ENCODE measurements at places on chromosomes 16 and 17.

DNA sequence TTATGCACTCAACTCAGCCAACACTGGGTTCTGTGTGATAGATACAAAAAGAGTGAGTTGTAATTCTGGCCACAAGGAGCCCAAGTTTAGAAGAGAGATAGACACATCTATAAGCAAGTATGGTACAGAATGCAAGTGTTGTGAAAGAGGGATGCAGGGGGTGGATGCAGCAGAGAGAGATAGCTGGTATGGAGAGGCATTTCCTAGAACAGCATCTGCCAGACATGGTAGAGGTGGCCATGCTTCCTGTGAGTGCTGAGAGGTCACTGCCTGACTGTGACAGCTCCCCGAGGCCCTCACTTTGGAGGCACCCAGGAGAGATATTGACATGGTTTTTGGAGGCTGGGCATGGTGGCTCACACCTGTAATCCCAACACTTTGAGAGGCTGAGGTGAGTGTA lies 2.0 kb upstream of the KRTAP16-1 start:
- DNase-seq, result no peak

- DNase-seq, result no peak
Observed at GRCh38 chr17:20206591-20206990, 197.4 kb downstream of the SPECC1 start.

- no peak for DNase-seq
Observed at GRCh38 chr16:28532940-28533647, 5.7 kb downstream of the NUPR1 start.

DNA sequence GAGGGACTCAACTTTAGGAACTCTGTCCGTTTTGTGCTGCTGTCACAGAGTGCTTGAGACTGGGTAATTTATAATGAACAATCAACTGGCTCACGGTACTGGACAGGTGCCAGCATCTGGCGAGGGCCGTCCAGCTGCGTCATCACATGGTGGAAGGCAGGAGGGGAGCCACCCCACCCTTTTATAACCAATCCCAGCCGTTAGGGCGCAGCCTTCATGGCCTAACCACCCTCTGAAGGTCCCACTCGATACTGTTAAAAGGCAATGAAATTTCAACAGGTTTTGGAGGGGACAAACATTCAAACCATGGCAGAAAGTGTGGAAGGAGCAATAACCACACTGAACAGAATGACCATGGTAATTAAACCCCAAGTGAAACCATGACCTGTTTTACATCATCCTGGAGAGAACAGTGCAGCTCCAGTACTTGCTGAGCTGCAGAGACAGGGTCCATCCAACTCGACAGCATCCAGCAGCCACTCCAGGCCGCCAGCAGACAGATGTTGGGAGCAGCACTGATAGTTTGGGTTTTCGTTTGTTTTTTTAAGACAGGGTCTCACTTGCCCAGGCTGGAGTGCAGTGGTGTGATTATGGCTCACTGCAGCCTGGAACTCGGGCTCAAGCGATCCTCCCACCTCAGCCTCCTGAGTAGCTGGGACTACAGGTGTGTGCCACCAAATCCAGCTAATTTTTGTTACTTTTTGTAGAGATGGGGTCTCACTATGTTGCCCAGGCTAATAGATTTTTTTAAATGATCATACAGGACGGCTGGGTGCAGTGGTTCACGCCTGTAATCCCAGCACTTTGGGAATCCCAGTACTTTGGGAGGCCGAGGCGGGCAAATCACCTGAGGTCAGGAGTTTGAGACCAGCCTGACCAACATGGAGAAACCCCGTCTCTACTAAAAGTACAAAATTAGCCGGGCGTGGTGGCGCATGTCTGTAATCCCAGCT lies 11.0 kb downstream of the CHMP6 start:
- no peak for DNase-seq

DNA sequence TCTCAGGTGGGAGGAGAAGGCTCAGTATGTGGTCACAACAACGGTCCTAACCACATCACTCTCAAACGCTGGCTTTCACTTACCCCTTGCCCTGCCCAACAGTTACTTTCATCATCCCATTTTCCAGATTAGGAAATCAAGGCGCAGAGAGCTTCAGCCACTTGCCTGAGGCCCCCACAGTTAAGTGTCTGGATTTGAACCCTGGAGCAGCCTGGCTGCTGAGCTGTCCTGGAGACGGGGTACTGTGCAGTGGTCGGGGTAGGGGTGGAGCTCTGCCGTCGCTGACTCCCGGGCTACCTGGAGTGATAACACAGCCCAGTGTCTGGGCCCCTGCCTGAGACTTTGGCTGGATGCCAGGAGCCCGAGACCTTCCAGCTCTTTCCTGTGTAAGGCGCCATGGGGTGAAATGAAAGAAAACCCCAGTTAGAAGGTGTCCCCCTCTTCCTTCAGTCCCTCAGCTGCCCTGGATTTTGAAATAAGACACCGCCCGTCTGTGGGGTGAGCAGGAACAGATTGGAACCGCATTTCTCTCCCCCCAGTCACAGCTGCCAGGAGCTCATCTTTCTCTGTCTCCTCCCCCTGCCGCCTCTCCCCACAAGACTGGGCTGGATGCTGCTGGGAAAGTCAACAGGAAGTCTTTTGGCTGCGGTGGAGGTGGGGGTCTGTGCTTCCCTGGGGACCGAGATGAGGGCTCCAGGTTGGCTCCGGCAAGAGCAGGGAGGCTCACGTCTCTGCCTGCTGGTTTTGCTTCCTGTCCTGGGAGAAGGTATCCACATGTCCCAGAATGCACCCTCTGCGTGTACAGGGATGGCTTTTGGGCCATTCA lies 280.2 kb downstream of the SEC14L1 start:
- DNase-seq, result no peak

DNA sequence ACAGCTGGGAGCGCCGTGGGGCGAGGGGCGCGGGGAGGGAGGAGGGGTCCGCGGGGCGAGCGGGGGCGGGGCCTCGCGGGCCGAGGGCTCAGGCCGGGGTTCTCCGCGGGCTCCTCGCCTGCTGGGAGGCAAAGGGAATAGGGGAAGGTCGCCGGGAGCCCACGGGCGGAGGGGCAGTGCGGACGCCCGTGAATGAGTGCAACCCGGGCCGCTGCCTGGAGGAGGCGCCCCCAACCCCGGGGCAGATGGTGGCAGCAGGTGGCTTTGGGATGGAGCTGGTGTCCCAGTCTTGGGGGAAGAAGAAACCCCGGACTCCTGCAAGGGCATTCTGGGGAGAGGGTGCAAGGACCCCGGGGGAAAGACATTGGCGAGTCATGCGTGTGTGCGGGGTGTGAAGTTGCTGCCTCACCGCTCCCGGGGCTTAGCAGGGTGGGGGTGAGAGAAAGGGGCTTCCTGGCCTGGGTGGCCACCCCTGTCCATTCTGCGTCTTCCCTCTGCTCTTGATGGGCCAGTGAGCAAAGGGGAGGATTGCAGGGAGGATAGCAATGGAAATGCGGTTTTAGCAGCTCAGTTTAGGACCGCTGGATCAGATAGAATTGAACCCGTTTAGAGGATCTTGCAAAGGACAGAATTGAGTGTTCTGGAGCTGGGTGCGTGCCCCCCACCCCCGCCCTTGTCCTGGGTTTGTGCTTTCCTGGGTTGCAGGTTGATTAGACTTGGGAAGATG lies 526 bp downstream of the KIAA0513 start:
- peak; percentile 20 for DNase-seq

GRCh38 chr17:8420041-8420934 lies 15.4 kb upstream of the NDEL1 start:
- no peak for DNase-seq

- DNase-seq, result peak; percentile 61
Observed at GRCh38 chr17:43021741-43022512, at the start of gene VAT1. Gene VAT1 (minus strand): TSS chr17:43022385. CDS start chr17:43022322, 63 bp downstream.
